Body of pancreas (tissue), 4 donors: ENCODE measurements at places on chromosomes 5 and 9. TPM values are rescaled to one million over a fixed set of nuclear protein-coding genes. Genes with fewer than 3 reads are reported as not detected.

- no peaks in the 10 kb centered on the region for H3K36me3 ChIP-seq
- H3K4me1 ChIP-seq: peaks cover 10% of the 10 kb centered on the region
- peak overlapping the region; percentile 5 for H3K27ac ChIP-seq
Observed at GRCh38 chr9:136665111-136665703, 2.5 kb downstream of the EGFL7 start.

DNA sequence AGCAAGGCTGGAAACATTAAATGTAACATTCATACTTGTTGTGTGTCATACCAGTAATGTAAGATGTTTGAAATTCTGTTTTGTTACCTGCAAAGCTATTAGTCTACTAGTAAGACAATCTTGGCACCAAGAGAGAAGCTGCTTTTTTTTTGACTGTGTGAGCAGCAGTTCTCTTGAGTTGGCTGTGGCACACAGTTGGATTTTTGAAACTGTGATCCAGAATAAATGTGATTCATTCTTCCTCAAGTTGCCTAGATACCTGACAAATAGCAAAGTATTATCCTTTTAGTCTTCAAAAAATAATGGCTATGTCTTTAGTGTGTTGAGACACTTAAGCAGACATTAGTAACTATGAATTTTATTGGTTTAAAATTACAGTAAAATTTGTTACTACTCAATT lies 57.2 kb upstream of the HAPLN1 start:
- DNase-seq: no peak
- H3K27ac ChIP-seq: no peak overlapping the region
- no peaks in the 10 kb centered on the region for H3K27me3 ChIP-seq
- no peaks in the 10 kb centered on the region for H3K36me3 ChIP-seq
- H3K4me3 ChIP-seq: no peak overlapping the region
- no peaks in the 10 kb centered on the region for H3K4me1 ChIP-seq

DNA sequence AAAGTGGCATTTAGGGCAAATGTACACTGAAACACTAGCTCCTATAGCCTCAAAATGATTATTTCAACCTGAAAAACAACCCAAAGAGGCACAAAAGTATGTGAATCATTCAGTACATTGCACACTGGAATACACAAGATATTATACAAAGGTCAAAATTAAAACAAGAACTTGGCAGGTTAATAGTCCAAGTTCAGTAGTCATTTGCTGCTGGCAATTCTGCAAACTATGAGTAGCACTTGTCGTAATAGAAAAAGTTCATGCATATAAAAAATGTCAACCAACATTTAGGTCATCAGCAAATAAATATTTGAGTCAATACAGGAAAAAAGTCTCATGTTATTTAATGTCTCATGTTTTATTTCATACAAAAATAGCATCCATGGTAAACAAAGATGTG lies 98.7 kb downstream of the LPAR1 start:
- H3K4me1 ChIP-seq: peaks cover 7% of the 10 kb centered on the region
- no peak overlapping the region for H3K27ac ChIP-seq
- H3K36me3 ChIP-seq: no peaks in the 10 kb centered on the region
- H3K4me3 ChIP-seq: no peak overlapping the region

DNA sequence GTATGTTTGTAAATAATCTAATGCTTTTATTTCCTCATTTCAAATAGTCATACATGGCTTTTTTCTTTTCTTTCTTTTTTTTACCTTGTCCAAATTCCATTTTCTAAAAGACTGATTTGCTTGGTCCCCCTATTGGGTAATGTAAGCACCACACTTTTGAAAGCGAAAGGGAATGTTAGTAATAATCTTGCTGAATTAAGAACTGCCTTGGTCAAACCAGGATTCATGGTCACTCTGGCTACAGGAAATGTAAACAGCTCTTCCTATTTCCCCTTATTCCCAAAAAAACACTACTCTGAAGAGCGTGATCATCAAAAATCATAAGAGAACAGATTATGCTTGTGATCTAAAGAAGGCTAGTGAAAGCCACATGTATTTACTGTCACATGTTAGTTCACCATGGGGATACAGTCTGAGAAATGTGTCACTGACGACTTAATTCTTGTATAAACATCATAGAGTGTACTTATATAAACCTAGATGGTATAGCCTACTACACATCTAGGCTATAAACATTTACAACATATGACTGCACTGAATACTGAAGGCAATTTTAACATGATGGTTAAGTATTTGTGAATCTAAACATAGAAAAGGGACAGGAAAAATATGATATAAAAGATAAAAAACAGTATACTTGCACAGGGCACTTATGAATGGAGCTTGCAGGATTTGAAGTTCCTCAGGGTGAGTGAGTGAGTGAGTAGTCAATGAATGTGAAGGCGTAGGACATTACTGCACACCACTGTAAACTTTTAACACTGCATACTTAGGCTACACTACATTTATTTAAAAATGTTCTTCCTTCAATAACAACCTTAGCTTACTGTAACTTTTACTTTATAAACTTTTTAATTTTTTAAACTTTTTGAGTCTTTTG lies 75.3 kb downstream of the HMGCR start:
- no peak overlapping the region for H3K27ac ChIP-seq
- DNase-seq: no peak
- H3K4me1 ChIP-seq: no peaks in the 10 kb centered on the region
- H3K36me3 ChIP-seq: no peaks in the 10 kb centered on the region
- no peaks in the 10 kb centered on the region for H3K27me3 ChIP-seq
- H3K4me3 ChIP-seq: no peak overlapping the region

- H3K27me3 ChIP-seq: no peaks in the 10 kb centered on the region
- no peak overlapping the region for H3K4me3 ChIP-seq
- no peaks in the 10 kb centered on the region for H3K4me1 ChIP-seq
- DNase-seq: no peak
- H3K27ac ChIP-seq: no peak overlapping the region
Observed at GRCh38 chr9:91053824-91054223, 252.2 kb downstream of the SYK start.

DNA sequence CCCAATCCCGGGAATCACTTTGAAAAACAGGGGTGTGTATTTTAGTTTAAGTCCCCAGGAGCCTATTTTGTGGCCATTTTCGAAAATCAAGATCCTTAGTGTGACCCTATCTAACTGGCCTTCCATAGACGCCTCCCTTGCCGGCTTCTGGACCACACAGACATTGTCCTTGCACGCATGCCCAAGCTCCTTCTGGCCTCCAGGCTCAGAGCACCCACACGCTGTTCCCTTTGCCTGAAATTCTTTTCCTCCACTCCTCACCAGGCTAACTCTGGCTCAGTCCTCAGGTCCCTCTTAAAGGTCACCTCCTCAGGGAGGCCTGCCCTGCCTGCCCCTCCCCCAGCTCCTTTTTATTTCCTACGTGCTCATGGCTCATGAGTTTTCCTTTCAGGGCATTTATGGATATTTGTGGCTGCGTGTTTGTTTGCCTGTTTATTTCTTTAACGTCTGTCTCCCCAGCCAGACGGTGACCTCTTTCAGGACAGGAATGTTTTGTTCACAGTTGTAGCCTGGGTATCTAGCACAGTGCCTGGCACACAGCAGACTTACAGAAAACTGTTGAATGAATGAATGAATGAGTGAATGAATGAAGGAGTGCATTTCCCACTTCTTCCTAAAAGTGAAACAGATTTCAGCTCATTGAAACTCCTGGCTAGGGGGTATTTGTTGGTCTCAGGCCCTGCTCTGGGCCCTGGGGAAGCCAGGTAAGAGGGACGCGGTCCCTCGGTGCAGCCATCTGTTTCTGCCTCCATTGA lies 79.1 kb upstream of the IER5L start:
- no peaks in the 10 kb centered on the region for H3K36me3 ChIP-seq
- peaks cover 8% of the 10 kb centered on the region for H3K27me3 ChIP-seq
- no peak overlapping the region for H3K4me3 ChIP-seq
- DNase-seq: no peak

GRCh38 chr5:71986101-71986500 lies 121.2 kb upstream of the MAP1B start:
- no peaks in the 10 kb centered on the region for H3K27me3 ChIP-seq
- H3K27ac ChIP-seq: no peak overlapping the region
- H3K4me3 ChIP-seq: no peak overlapping the region
- no peaks in the 10 kb centered on the region for H3K36me3 ChIP-seq
- H3K4me1 ChIP-seq: no peaks in the 10 kb centered on the region

GRCh38 chr5:11724940-11725339 lies 179.3 kb downstream of the CTNND2 start:
- no peak for DNase-seq
- no peak overlapping the region for H3K4me3 ChIP-seq
- no peaks in the 10 kb centered on the region for H3K27me3 ChIP-seq
- peak overlapping the region; percentile 54 for H3K27ac ChIP-seq
- H3K4me1 ChIP-seq: no peaks in the 10 kb centered on the region

GRCh38 chr5:42013561-42013960 lies 88.5 kb downstream of the FBXO4 start:
- no peaks in the 10 kb centered on the region for H3K4me1 ChIP-seq
- H3K27me3 ChIP-seq: no peaks in the 10 kb centered on the region

- H3K36me3 ChIP-seq: no peaks in the 10 kb centered on the region
- peak overlapping the region; percentile 79 for H3K27ac ChIP-seq
- peak; percentile 89 for DNase-seq
- no peak overlapping the region for H3K4me3 ChIP-seq
- H3K4me1 ChIP-seq: peaks cover 55% of the 10 kb centered on the region
Observed at GRCh38 chr5:151107738-151108520, 27.1 kb upstream of the TNIP1 start.

DNA sequence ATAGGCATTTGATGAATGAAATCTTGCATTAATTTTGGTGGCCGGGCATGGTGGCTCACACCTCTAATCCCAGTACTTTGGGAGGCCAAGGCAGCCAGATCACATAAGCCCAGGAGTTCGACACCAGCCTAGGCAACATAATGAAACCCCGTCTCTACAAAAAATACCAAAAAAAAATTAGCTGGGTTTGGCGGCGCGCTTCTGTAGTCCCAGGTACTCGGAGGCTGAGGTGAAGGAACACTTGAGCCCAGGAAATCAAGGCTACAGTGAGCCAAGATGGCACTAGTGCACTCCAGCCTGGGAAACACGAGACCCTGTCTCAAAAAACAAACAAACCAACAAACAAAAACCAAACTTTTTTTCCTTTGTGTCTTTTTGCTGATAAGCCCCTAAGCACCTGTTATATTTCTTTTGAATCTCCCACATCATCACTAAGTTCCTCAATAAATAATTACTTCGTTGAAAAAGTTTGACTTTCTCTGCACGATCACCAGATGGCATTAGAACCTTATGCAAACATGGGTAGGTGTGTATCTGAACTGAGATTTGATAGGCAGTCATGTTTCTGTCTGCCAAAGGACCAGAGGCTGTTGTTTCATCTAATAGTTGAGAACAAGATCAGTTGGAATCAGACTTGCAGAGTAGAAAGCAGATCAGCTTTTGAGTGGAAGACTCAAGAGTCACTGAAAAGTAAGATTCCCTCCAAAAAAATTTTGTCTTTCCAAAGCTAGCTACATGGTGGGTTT lies 5.5 kb upstream of the MATR3 start:
- H3K4me1 ChIP-seq: peaks cover 3% of the 10 kb centered on the region
- H3K27me3 ChIP-seq: no peaks in the 10 kb centered on the region
- H3K27ac ChIP-seq: no peak overlapping the region
- no peak overlapping the region for H3K4me3 ChIP-seq
- no peak for DNase-seq

GRCh38 chr9:68523367-68523936 lies 17.2 kb downstream of the TMEM252 start:
- H3K27me3 ChIP-seq: no peaks in the 10 kb centered on the region
- DNase-seq: no peak
- H3K4me1 ChIP-seq: peaks cover 8% of the 10 kb centered on the region
- no peak overlapping the region for H3K27ac ChIP-seq
- H3K4me3 ChIP-seq: no peak overlapping the region
- H3K36me3 ChIP-seq: no peaks in the 10 kb centered on the region

GRCh38 chr5:94976853-94977252 lies 308.0 kb downstream of the MCTP1 start:
- H3K27me3 ChIP-seq: no peaks in the 10 kb centered on the region
- H3K27ac ChIP-seq: no peak overlapping the region
- no peak overlapping the region for H3K4me3 ChIP-seq
- H3K36me3 ChIP-seq: no peaks in the 10 kb centered on the region
- H3K4me1 ChIP-seq: no peaks in the 10 kb centered on the region

- H3K4me1 ChIP-seq: peaks cover 6% of the 10 kb centered on the region
- no peak overlapping the region for H3K4me3 ChIP-seq
Observed at GRCh38 chr5:151134228-151134627, 23.4 kb downstream of the ANXA6 start.

DNA sequence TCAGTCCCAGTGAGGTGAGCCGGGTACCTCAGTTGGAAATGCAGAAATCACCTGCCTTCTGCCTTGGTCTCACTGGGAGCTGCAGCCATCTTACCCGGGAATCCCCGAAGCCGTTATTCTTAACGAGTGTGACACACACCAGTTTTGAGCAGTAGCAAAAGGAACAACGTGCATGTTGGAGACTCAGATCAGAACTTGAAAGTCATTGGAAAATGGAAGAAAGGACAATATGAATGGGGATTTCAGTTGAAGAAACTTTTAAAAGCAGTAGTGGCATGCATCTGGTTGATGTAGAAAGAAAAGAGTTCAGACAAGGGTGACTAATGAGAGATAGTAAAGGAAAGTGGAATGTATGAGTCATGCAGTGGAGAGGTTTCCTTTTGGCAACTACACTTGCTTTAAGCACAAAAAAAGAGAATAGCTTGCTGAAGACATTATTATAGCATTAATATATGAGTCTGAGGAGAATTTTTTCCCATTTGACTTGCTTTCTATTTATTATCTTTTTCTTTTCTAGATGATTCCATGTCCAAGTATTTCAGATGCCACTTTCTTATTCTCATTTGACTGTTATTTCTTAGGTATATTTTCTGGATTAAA lies 44.4 kb upstream of the ANKDD1B start:
- H3K4me3 ChIP-seq: no peak overlapping the region
- peaks cover 19% of the 10 kb centered on the region for H3K4me1 ChIP-seq
- DNase-seq: no peak
- no peaks in the 10 kb centered on the region for H3K27me3 ChIP-seq

GRCh38 chr5:93034621-93035590 lies 546.1 kb downstream of the NR2F1-AS1 start:
- no peak for DNase-seq
- H3K27me3 ChIP-seq: no peaks in the 10 kb centered on the region
- no peaks in the 10 kb centered on the region for H3K4me1 ChIP-seq
- no peaks in the 10 kb centered on the region for H3K36me3 ChIP-seq

Gene C9orf152
- total RNA-seq: 3.4 TPM
